ENCODE measurements at places on chromosomes 5 and 9.

GRCh38 chr5:107157809-107158208 lies 512.9 kb downstream of the EFNA5 start:
- DNase-seq: no peak

- DNase-seq: no peak
Measured at GRCh38 chr9:8114826-8115225, 315.2 kb upstream of the DMAC1 start.

- peak; percentile 3 for DNase-seq
Measured at GRCh38 chr5:120447706-120448239, 16.3 kb upstream of the PRR16 start.

DNA sequence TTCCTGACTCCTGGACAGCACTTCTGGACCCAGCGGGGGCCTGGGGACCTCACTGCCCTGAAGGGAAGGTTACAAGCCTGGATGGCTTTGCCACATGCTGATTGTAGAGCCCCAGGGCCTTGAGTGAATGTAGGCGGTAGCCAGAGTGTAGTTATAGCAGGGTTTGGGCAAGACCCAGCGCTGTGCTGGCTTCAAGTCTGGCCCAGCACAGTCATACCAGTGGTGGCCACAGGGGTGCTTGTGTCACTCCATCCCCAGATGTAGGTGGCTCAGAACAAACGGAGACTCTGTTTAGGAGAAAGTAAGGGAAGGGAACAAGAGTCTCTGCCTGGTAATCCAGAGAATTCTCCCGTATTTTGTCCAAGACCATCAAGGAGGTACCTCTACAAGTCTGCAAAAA lies 84.6 kb downstream of the STARD4 start:
- no peak for DNase-seq

- peak; percentile 75 for DNase-seq
Measured at GRCh38 chr5:61290791-61291210, 41.3 kb upstream of the ZSWIM6 start.

- peak; percentile 63 for DNase-seq
Measured at GRCh38 chr5:80958616-80959015, 1.5 kb upstream of the RASGRF2 start.

DNA sequence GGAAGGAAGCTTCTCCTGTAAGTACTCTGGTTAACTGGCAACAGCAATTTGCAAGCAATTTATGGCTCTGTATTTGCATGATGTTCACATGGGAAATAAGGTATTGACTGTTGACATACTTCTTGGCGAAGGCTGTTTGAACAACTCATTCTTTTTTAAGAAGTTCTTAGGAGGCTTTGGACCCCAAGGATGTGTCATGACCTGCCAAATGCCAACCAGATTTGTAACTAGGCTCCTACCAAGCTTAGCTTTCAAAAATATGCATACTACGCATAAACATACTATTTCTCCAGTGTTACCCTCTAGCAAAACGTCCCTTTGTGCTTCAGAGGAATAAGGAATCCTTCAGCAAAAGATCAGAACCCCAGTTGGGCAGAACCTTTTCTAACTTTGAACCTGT lies 165.2 kb upstream of the MSX2 start:
- no peak for DNase-seq

DNA sequence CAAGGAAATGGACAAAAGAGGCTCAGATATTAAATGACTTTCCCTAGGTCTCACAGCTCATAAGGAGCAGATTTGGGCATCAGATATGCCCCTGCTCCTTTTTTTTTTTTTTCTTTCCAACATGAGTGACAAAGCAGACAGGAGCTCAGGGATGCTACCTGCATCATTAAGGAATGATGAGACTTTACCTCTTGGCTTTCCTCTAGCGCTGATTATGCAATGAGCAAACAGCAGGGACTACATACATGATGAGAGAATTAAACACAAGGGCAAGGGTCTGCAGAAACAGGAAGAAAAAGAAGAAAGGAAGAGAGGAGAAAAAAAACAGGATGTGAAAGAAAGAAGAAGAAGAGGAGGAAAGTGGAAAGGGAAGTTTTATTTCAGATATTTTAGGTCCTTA lies 179.9 kb downstream of the PPP2R2B start:
- DNase-seq: no peak

GRCh38 chr9:4567601-4568000 lies 77.3 kb downstream of the SLC1A1 start:
- DNase-seq: no peak

GRCh38 chr9:135879237-135879601 lies 28.1 kb downstream of the CAMSAP1 start:
- no peak for DNase-seq

GRCh38 chr5:36796155-36796554 lies 80.4 kb upstream of the NIPBL start:
- no peak for DNase-seq

- DNase-seq: no peak
Measured at GRCh38 chr9:94745806-94746540, 19.5 kb downstream of the AOPEP start.
